G401 (cell line): ENCODE measurements at places on chromosomes 6 and 20. TPM values are rescaled to one million over a fixed set of nuclear protein-coding genes. Genes with fewer than 3 reads are reported as not detected.
A peak's percentile ranks its signal among the peaks of the same experiment; 100 is the strongest.

- no peak for DNase-seq
Observed at GRCh38 chr6:145845557-145845956, 31.0 kb upstream of the FBXO30 start.

- no peak for DNase-seq
Observed at GRCh38 chr20:5550733-5551529, 199.3 kb upstream of the SHLD1 start.

- DNase-seq: no peak
Observed at GRCh38 chr6:137494281-137494987, at the start of gene OLIG3. Gene OLIG3 (minus strand): TSS chr6:137494394. CDS start chr6:137494170, 224 bp downstream.

DNA sequence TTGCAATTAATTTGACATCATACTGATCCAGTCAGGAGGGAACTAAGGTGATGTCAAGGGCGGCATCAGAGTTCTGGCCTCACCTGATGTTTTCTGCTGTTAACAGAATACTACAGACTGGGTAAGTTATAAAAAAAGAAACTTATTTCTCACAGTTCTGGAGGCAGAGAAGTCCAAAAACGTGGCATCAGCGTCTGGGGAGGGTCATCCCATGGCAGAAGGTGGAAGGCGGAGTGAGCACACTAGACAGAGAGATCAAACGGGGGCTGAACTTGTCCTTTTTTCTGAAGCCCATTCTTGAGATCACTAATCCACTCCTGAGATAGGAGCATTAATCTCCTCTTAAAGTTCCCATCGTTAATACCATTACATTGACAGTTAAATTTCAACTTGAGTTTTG lies 3.3 kb upstream of the MTCH1 start:
- DNase-seq: no peak

DNA sequence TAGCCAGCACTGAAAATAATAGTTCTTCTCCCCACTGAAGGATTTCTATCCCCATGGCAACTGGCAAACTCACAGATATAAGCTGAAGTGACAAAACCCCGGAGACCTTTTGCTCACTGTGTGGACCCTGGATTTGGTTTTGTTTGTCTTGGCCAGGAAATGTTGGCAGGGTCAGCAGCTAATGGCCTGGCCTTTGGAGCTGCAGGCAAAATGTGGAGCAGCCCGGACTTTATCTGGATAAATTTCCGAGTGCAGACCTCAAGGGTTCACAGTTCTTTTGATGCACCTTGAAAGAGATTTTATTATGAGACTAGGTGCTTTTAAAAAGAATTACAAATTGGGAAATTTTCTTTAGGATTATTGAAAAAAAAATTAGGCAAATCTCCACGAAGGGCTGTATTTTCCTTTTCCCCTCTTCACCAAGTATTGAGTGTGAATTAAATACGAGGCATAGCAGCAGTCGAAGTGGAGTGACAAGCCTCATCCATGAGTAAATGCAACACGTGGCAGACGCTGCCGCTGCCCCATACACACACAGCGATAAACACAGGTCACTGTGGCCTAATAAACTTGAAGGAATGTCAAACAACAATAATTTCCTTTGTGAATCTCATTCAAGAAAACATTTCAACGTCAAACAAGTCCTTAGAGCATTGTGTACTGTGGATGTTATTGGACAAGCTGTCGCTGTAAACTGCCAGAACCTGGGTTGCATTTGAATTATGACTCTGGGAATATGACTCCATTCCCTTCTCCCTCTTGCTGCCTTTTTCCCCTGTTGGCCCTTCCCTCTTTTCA lies 35.1 kb upstream of the CCN6 start:
- peak; percentile 24 for DNase-seq

DNA sequence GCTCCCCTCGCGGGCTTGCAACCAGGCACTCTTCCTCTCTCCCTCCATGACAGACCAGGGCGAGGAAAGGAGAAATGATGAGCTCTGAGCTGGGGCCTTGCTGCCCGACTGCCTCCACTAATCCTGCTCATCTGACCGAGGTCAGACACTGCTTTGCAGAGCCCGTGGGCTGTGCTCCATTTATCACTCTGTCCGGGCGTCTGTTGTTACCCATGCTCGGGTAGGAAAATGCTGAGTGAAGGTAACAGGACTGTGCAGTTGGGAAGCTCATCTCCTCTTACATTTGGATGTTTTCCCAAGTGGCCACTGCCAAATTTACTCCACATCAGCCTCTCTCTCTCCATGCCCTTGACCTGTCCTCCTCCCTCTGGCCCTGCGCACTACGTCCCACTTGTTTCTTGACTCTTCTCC lies 14.6 kb downstream of the RPS6KA2 start:
- DNase-seq: no peak

GRCh38 chr20:35738410-35739179 lies 3.5 kb downstream of the RBM39 start:
- no peak for DNase-seq

Gene ZSCAN31
- total RNA-seq: 6.8 and 10.6 TPM in 2 replicates

Gene BCL2L1
- total RNA-seq: 104 and 109 TPM in 2 replicates

Gene PKHD1
- not detected in 2 replicates for total RNA-seq

Gene PSMG4
- total RNA-seq: 26.6 and 54.5 TPM in 2 replicates
